Mesothelial cell of epicardium (in vitro differentiated cells): ENCODE measurements at places on chromosomes 13 and 19. TPM values are rescaled to one million over a fixed set of nuclear protein-coding genes. Genes with fewer than 3 reads are reported as not detected.
A peak's percentile ranks its signal among the peaks of the same experiment; 100 is the strongest.

The KANK2 gene
- total RNA-seq, result 84.3 to 85.3 TPM (median 84.7 TPM) in 3 replicates

DNA sequence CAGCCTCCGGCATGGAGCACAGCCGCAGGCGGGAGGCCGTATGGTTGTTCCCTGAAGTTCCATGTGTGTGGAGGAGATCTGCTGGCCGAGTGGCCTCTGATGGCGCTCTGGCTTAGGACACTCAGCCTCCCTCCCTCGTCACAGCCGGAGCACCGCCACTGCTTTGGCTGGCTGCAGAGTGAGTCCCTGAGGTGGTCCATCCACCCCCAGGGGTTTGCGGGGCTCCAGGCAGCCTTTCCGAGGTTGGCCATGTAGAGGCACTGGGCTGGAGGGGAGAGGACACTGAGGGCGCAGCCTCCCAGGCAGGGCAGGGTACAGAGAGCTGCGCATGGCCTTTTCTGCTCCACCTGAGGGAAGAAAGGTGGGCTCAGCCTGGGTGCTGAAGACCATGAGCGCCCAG lies 19.8 kb upstream of the NPAS1 start:
- peaks cover 24% of the 10 kb centered on the region for H3K36me3 ChIP-seq
- no peaks in the 10 kb centered on the region for H3K4me1 ChIP-seq
- no peak for DNase-seq
- no peak overlapping the region for H3K27ac ChIP-seq
- H3K27me3 ChIP-seq, result no peaks in the 10 kb centered on the region

DNA sequence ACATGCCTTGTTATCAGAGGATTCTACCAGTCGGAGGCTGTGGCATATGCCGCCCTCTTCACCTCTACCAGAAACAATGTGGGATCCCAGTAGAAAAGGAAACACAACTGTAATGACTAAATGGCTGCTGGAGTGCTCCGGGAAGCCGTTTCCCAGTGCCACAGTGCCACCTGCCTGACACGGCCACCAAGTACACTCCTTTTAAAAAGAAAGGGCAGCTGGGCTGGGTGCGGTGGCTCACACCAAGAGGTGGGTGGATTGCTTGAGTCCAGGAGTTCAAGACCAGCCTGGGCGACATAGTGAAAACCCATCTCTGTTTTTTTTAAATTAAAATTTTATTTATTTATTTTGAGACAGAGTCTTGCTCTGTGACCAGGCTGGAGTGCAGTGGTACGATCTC lies 67.3 kb downstream of the TRPM4 start:
- H3K27me3 ChIP-seq, result peaks cover 5% of the 10 kb centered on the region
- no peak for DNase-seq
- H3K27ac ChIP-seq, result no peak overlapping the region
- H3K36me3 ChIP-seq, result no peaks in the 10 kb centered on the region
- no peak overlapping the region for H3K4me3 ChIP-seq
- H3K4me1 ChIP-seq, result peaks cover 2% of the 10 kb centered on the region

GRCh38 chr13:112719556-112719955 lies 29.7 kb downstream of the ATP11A start:
- H3K4me1 ChIP-seq, result peaks cover 72% of the 10 kb centered on the region
- H3K4me3 ChIP-seq, result no peak overlapping the region
- DNase-seq, result no peak
- peak overlapping the region; percentile 99 for H3K27ac ChIP-seq
- peaks cover 14% of the 10 kb centered on the region for H3K36me3 ChIP-seq

- no peak overlapping the region for H3K4me3 ChIP-seq
- no peak for DNase-seq
- peaks cover 1% of the 10 kb centered on the region for H3K4me1 ChIP-seq
Observed at GRCh38 chr13:111632906-111633305, 312.5 kb downstream of the TEX29 start.

- H3K4me3 ChIP-seq, result peak overlapping the region; percentile 85
- peaks cover 5% of the 10 kb centered on the region for H3K36me3 ChIP-seq
Observed at GRCh38 chr13:97977982-97978381, 24.5 kb downstream of the IPO5 start.

The KIR3DL1 gene
- not detected in 3 replicates for total RNA-seq

DNA sequence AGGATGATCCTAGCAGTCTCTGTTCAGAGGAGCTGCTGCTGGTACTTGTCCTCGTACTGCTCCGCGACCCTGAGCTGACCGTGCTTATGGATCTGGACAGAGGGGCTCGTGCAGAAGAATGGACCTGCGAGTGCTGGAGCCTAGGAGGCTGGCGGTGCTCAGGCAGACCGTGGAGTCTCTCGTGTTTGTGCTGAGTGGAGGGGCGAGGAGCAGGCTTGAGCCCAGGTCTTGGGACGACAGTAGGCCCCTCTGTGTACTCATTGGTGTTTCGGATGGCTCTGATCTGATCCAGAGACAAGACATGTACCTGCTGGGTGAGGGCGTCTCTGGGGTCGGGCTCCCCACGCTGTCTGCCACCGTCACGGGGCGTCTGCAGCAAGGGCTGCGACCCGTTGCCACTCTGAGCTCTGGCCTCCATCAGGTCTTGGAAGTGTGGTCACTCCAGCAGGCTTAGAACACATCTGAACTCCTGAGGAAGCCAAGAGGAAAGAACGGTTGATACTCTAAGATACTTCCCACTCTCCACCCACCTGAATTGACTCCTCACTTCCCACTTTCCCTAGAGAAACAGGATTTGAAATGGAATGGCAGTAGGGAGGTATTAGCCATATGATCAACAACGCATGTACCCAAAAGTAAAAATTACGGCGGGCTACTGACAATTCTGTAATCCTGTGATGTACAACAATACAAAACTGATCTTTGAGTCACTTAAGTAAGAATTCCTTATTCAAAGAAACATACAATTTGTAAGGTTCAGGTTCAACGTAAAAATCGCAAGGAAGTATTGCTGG lies 3.4 kb downstream of the SPRY2 start:
- H3K27ac ChIP-seq, result no peak overlapping the region
- H3K36me3 ChIP-seq, result peaks cover 21% of the 10 kb centered on the region
- H3K4me3 ChIP-seq, result no peak overlapping the region

GRCh38 chr13:26343816-26344215 lies 89.9 kb downstream of the CDK8 start:
- no peak overlapping the region for H3K27ac ChIP-seq
- peaks cover 3% of the 10 kb centered on the region for H3K36me3 ChIP-seq
- peaks cover 10% of the 10 kb centered on the region for H3K4me1 ChIP-seq
- H3K4me3 ChIP-seq, result no peak overlapping the region

GRCh38 chr19:1315470-1316166 lies 29.9 kb downstream of the EFNA2 start:
- no peak overlapping the region for H3K4me3 ChIP-seq
- peaks cover 26% of the 10 kb centered on the region for H3K27me3 ChIP-seq
- H3K4me1 ChIP-seq, result peaks cover 11% of the 10 kb centered on the region

DNA sequence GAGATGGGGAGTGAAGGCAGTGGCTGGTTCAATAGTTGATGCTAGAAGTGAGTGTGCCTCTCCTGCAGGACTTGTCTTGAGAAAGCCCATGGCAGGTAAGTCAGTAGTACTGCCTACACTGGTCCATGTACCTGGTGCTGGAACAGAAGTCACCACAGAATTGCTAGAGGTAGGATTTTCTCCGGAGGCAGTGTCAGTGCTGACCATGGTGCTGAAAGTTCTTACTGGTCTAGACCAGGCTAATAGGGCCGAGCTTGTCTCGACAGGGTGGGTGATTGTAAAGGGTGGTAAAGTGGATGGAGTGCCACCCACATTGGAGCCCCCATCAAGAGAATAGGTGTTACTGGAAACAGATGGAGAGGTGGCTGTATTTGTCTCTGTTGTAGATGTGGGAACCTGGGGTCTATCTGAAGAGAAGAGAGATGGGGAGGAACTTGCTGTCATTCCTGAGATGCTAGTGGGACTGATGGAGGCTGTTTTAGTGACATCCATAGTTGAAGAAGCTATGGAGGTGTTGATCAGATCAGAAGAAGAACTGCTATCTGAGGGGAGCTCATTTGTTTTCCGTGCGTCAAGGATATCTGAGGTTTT lies 36.6 kb downstream of the MUC16 start:
- no peak for DNase-seq
- H3K36me3 ChIP-seq, result no peaks in the 10 kb centered on the region
- no peak overlapping the region for H3K27ac ChIP-seq
- no peak overlapping the region for H3K4me3 ChIP-seq

GRCh38 chr13:26718146-26718545 lies 42.4 kb downstream of the GPR12 start:
- H3K27ac ChIP-seq, result no peak overlapping the region
- no peak for DNase-seq
- H3K27me3 ChIP-seq, result peaks cover 20% of the 10 kb centered on the region
- H3K36me3 ChIP-seq, result no peaks in the 10 kb centered on the region
- H3K4me3 ChIP-seq, result no peak overlapping the region
- no peaks in the 10 kb centered on the region for H3K4me1 ChIP-seq

The ERICH6B gene
- total RNA-seq, result not detected in 3 replicates

GRCh38 chr13:35140321-35140720 lies 198.3 kb downstream of the NBEA start:
- peaks cover 20% of the 10 kb centered on the region for H3K36me3 ChIP-seq
- no peaks in the 10 kb centered on the region for H3K27me3 ChIP-seq
- DNase-seq, result no peak
- H3K4me1 ChIP-seq, result no peaks in the 10 kb centered on the region

GRCh38 chr13:63297163-63297562 lies 1881.5 kb upstream of the PCDH20 start:
- no peaks in the 10 kb centered on the region for H3K27me3 ChIP-seq
- H3K27ac ChIP-seq, result no peak overlapping the region
- DNase-seq, result no peak
- no peaks in the 10 kb centered on the region for H3K36me3 ChIP-seq
- peaks cover 8% of the 10 kb centered on the region for H3K4me1 ChIP-seq

GRCh38 chr19:22116760-22117159 lies 64.5 kb downstream of the ZNF257 start:
- H3K27me3 ChIP-seq, result no peaks in the 10 kb centered on the region
- peaks cover 2% of the 10 kb centered on the region for H3K36me3 ChIP-seq
- no peak for DNase-seq

The OR4F17 gene
- total RNA-seq, result not detected in 3 replicates

The PLVAP gene
- total RNA-seq, result 0.93 to 1.1 TPM (median 0.94 TPM) in 3 replicates
